ENCODE measurements at places on chromosomes 5 and 9.

GRCh38 chr9:130426883-130427282, 17.9 kb upstream of the ASS1 start:
- no peak for DNase-seq

- no peak for DNase-seq
Measured at GRCh38 chr9:97900103-97900737, 22.1 kb downstream of the TRMO start.

DNA sequence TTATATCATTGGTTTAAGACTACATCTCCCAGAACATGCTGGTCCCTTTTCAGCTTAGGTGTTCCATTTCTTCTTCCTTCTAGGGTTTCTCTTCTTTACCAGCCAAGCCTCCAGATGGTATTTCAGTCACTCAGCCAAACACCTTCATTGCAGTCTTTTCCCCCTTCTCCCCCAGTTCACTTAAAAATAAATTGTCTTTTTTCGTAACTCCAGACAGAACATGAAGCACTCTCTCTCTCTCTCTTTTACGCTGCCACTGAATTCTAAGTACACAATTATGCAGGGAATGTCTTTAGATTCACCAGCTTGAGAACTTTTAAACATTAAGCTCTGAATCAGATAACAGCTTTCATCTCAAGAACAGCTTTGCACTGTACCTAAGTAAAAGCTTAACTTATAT, 419.7 kb upstream of the BRINP1 start:
- DNase-seq, result no peak

GRCh38 chr9:79630521-79631403, 59.0 kb downstream of the TLE4 start:
- DNase-seq, result no peak

- no peak for DNase-seq
Measured at GRCh38 chr9:89377411-89377810, 59.1 kb downstream of the SECISBP2 start.

DNA sequence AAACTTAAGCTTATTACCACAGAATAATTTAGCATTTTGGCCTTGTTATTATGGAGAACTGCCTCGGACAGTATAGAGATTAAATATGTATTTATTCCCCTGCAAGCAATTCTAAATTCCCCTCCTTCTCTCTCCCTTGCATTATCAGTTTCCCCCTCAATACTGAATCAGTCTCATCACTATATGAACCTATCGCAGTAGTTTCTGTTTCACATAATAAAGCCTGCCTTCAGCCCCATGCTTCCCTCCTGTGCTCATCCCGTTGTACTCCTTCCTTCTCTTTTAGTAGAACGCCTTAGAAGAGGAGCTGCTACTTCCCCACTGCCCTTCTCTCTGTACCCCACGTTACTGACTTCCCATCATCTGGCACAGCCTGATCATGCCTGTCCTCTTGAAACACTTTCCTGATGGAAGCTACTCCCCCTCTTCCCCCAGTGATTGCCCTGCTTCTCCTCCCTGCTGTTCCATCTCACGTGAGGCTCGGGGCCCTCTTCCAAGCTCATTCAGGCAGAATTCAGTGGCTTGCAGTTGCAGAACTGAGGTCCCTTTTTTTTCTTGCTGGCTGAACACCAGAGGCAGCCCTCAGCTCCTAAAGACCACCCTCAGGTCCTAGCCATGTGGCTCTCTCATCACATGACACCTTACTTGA, 93.4 kb downstream of the PPIC start:
- no peak for DNase-seq

- no peak for DNase-seq
Measured at GRCh38 chr5:122673343-122673742, 101.5 kb upstream of the SNX2 start.

- DNase-seq, result no peak
Measured at GRCh38 chr5:124936626-124936933, 190.1 kb upstream of the ZNF608 start.
